Kidney tubule cell (primary cell): ENCODE measurements at places on chromosomes 11 and 22.

DNA sequence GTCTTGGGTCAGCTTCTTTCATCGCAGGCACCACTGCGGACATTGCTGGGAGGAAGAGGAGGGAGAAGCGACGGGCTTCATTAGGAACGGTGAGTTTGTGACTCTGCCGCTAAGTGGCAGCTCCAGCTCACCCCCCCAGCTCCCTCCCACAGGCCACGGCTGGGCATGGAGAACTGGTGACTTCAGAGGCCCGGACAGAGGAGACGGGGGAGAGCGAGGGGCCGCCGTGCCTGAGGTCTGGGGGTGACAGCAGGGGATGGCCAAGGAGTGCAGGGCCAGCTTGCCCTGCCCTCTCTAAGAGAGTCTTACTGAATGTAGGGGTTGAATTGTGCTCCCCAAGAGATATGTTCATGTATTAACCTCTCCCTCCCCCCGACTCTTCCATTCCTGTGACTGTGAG lies 13.9 kb upstream of the NFAM1 start:
- no peak for DNase-seq

- peak; percentile 85 for DNase-seq
Measured at GRCh38 chr11:65110354-65110861, 1.3 kb upstream of the TM7SF2 start.

- peak; percentile 73 for DNase-seq
Measured at GRCh38 chr11:76700177-76701100, 29.9 kb upstream of the LRRC32 start.

DNA sequence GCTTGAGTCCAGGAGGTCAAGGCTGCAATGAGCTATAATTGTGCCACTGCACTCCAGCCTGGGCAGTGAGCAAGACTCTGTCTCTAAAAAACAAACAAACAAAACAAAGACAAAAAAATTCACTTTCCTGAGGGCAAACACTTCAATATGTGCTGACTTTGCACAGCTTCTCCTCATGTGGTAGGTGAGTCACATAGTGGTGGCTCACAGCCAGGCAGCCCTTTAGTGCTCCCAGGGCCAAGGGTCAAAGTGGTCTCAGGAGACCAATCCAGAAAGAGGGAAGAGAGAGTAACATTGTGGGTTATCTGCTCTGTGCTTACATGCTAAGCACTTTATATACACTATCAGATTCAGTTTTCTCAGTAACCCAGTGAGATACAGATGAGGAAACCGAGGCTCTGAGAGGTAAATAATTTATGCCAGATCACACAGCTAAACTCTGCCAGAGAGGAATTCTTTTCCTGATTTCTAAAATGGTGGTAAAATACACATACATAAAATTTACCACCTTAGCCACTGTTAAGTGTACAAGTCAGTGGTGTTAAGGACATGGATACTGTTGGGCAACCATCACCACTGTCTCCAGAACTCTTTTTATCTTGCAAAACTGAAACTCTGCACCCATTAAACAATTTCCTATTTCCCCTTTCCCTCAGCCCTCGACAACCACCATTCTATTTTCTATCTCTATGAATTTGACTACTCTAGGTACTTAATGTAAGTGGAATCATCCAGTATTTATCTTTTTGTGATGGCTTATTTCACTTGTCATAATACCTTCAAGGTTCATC lies 231.7 kb upstream of the NARS2 start:
- peak; percentile 28 for DNase-seq

DNA sequence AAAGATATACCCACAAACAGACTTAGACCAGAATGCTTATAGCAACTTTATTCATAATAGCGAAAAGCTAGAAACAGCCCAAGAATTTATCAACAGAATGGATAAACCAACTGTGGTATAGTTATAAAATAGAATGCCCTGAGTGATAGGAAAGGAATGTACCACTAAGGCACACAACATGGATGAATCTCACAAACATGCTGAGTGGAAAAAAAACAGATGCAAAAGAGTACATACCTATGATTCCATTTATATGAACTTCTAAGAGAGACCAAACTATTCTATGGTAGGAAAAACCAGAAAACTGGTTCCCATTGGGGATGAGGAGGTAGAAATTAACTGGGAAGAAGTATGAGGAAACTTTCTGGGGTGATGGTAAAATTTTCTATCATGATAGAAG lies 40.4 kb upstream of the GRIK4 start:
- peak; percentile 38 for DNase-seq

DNA sequence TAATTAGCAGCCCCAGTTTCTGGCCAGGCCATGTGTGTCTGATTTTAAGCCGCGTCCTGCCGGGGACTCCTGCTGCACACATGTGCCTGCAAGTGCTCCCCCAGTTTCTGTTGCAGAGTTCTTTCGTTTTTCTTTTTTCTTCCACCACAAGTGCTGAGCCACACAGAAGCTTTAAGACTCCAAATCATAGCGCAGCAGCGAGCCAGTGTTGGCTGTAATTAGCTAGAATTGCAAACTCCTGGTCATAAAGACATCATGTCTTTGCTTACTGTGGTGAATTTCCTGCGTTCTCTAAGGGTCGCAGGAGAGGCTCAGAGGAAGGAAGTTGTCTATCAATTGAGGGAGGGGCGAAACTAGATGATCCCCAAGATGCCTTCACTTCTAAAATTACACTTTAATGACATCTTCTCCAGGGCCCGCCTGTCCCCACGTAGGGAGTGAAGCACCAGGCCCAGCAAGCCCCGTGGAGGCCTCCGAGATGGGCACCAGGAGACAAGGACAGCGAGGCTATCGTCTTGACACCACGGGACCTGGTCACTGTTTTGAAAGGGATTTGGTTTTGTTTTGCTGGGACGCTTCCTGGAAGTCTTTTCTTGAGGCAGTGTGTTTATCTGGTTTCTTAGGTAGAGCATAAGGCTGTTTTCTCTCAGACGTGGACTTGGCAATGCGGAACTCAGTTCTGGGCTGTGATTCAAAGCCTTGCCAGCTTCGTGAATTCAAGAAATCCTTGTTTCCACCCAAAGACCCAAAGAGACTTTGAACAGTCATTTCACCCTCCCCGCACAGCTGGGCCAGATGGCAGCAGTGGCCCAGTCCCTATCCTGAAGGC lies 71.8 kb downstream of the UBASH3B start:
- DNase-seq = no peak

DNA sequence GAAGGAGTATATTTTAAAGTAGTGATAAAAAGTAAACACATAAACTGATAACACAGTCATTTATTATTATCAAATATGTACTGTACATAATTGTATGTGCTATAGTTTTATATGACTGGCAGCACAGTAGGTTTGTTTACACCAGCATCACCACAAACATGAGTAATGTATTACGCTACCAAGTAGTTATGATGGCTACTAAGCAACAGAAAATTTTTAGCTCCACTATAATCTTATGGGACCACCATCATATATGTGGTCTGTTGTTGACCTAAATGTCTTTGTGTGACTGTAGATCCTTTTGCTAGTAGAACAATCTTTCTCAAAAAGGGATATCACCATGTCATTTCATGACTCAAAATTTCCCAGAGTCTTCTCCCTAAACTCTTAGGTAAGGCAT lies 93.5 kb downstream of the LARGE2 start:
- no peak for DNase-seq

- no peak for DNase-seq
Measured at GRCh38 chr11:113555071-113555619, 79.9 kb upstream of the DRD2 start.

DNA sequence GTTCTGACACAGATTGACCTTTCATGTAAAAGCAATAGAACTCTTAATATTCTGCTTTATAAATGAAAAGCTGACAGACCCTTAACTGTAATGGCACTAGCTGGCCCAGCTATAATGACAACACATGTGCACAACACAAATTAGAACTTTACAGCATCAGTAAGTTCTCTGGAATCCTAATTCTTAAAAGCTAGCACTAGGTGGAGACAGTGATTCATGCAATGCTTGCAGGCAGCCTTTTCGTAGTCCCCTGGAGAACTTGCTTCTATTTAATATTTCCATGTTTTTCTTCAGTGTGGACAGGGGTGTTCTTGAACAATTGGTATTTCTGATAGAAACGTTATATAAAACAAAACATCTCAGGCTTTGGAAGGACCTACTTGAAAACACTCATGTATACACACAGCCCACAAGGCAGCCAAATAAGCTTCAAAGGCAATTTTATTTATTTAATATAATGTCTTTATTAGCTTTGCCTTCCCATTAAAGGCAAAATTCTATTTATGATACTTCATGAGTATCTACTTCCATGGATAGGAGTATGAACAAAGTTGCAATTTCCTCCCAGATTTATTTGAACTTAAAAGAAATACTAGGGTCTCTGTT lies 374.3 kb upstream of the MPPED2 start:
- peak; percentile 60 for DNase-seq

GRCh38 chr11:117290809-117291396 lies at the start of gene BACE1-AS:
Gene BACE1-AS, plus strand, starts transcription at chr11:117291346.
- no peak for DNase-seq

- DNase-seq = no peak
Measured at GRCh38 chr11:35355102-35355749, 64.1 kb downstream of the SLC1A2 start.

- DNase-seq = no peak
Measured at GRCh38 chr11:46445920-46446771, 54.6 kb upstream of the CHRM4 start.

- no peak for DNase-seq
Measured at GRCh38 chr11:44562845-44563460, 2.5 kb upstream of the CD82 start.

DNA sequence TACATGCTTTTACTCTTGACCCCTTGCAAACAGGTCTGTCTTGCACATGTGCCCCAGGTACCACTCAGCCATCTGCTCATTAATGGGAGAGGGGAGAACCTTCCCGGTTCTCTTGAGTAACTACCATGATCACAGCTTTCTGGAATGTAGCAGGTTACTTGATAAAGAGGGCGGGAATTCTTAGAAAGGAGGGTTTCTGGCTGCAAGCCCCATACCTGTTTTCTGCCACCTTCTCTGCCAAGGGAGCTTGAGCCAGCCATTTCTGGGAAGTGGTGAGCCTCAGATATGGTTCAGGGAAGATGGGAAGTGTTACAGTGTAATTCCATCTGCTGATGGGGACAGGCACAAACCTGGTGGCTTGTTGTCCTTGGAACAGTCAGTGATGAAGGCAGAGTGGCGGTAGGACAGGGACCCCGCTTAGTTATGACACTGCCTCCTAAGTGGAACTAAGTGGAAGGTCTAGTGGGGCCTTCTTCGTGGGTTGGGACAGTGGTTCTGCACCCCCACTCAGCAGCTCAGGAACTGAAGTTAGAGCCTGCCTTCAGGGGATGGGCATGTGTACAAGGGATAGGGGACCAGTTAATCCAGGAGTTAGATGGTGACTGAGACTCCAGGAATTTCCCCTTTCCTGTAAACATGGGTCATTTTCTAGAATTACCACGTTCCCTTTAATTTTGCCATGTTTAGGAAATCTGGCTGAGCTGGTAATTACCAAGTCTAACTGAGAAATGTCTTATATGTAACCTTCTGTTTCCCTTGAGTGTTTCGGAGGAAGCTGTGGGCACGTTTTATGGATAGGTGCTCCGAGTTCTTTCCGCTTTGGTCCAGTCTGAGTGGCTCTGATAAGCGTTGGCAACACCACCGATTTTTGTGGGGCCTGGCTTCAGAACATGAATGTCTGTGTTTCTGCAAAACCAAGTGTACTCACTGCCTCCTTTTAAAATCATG lies 35.3 kb downstream of the BCR start:
- peak; percentile 65 for DNase-seq

DNA sequence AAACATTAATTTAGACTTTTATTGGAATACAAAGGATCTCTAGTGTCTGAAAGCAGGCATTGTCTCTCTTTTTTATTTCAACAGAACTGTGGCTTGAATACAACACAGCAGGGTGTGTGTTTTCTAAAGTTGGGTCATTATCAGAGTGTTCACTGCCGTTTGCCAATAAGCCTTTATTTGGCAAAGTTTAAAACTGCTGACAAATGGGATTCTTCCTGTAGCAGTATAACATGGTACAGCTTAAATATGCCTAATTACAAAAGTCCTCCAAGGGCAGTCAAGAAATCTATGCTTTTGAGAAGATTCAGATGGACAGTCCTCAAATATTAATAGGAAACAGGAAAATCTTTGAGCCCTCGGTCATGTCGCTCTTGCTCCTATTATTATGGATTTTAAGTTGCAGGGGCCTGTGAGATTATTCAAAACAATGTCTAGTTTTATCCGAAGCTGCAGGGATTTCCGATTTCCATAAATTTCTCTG lies 199.9 kb downstream of the MAML2 start:
- DNase-seq = no peak

GRCh38 chr11:63931876-63932275 lies 6.9 kb upstream of the NAA40 start:
- DNase-seq = no peak
